Stimulated activated CD4-positive, alpha-beta T cell treated with anti-CD3 and anti-CD28 coated beads, Interleukin-1b, Interleukin-23, amount 100 ng/mL, for 1 hour (primary cell): ENCODE measurements at places on chromosomes 6 and 20.

GRCh38 chr6:135148889-135149288 is 32.2 kb upstream of the MYB start:
- DNase-seq = no peak

DNA sequence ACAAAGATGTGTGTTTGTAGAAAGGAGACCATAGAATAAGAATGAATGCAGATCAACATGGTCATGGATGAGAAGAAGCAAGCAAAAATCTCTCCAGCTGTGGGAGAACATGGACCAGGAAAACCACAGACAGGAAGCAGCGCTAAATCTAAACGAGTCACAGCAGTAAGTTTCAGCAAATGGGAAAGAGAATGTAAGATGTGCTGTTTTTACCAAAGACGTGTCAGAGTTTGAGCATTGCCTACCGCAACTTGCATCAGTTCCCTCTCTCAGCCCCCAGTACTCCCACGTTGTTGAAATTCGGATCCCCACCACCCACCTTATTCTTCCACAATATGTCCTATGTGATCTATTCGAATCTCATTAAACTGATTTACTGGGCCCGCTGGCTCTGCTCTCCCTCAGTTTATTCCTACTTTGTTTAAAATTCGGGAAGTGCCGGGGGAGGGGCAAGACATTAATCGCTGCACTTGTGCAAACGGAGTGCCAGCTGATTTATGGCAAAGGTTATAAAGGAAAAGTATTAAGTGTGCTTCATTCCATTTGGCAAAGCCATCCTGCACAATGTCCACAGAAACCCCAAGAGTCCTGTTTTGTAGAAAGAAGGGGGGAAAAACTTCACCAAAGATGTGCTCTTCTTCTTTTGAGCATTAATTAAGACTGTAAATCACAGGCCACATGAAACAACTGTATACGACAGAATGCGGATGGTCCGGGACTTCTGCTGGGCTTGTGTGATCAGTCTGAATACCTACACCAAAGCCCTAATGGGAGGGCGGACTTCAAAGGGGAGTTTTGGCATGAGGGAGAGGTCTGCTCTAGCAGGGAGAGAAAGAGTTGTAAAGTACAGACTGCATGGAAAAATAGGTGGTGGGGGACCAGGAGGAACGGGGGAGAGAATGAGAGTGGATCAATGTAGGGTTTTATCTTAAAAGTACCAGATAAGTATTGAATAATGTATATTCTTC is 59.1 kb upstream of the PRDM1 start:
- no peak for DNase-seq

- no peak for DNase-seq
Measured at GRCh38 chr6:164741938-164742451, 567.4 kb downstream of the C6orf118 start.

- DNase-seq = no peak
Measured at GRCh38 chr6:51398793-51399192, 580.1 kb downstream of the TFAP2B start.

GRCh38 chr6:105443941-105444340 is 41.1 kb upstream of the PREP start:
- DNase-seq = no peak

DNA sequence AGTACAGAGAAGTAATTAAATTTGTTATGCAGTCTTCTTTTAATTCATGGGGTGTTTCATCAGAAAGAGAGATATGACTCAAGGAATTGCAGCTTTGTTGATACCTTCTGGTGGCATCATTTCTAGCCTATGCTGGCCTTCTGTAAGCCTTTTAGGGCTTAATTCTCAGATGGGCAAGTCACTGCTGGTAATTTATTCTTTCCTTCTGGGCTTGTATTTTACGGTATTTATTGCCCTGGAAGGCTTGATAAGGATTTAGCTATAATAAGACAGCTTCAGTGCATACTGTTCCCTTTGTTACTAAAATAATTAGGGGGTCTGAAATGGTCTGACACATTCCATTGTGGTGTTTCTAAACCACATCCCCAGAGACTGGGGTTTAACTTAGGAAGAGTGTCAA is 57.9 kb upstream of the EMILIN3 start:
- no peak for DNase-seq

GRCh38 chr20:19850198-19850533 is 92.1 kb downstream of the RIN2 start:
- DNase-seq = no peak

- DNase-seq = no peak
Measured at GRCh38 chr6:33755070-33755869, 8.6 kb upstream of the IP6K3 start.

DNA sequence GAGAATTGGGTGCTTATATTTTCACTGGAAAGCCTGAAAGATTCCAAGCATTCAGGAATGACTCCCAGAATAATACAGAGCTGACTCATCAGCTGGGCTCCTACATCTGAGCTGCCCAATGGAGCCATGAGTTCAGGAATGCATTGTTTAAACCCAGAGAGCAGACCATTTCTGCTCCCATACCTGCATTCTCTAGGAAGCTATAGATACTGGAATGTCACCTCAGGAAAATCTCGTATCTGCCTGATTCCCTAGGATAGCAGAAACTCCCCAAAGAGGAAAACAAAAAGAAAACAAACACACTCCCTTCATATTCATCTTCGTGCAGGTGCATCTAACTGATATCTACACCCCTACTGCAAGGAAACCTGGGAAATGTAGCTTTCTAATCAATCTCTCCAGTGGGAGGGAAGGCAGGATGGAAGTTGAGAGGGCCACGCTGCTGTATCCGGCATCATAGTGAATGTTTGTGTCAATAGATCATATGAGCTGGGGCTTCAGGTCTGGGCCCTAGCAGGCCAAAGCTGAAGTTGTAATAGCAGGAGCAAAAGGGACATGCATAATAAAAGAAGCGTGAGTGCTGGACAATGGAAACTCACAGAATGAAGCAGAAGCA is 8.2 kb upstream of the SLC2A12 start:
- no peak for DNase-seq

DNA sequence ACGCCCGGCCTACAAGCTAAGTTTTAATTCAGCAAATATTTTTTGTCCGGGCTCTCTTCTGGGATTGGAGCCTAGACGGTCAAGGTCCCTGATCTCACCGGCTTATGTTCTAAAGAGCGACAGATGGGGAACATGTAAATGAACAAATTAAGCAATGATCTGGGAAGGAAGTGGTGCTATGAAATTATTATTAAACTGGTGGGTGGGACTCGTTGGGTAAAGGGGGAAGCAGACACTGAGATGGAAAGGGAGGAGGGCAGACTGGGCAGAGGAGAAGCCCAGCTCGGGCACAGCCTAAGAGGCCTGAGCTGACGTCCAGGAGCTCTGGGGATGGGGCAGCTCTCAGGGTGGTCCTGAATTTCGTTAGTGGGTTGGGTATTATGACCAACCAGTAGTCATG is 81.8 kb upstream of the AGPAT4 start:
- DNase-seq = no peak

DNA sequence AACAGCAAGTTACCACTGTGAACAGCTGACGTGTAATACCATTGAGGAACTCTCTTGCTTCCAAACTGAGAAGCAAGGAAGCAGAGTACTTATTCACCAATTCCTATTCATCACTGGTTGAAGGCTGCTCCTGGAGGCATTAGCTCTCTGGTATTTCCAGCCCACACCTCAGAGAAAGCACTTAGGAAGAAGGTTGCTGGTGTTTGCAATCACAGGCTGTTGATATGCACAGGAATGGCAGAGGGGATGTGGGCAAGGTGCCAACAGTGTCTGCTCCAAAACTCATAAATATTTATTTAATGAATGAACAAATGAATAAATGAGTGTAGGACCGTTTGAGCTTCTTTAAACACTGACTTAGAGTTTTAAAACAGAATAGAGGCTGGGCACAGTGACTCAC is 6.9 kb upstream of the RRBP1 start:
- no peak for DNase-seq

DNA sequence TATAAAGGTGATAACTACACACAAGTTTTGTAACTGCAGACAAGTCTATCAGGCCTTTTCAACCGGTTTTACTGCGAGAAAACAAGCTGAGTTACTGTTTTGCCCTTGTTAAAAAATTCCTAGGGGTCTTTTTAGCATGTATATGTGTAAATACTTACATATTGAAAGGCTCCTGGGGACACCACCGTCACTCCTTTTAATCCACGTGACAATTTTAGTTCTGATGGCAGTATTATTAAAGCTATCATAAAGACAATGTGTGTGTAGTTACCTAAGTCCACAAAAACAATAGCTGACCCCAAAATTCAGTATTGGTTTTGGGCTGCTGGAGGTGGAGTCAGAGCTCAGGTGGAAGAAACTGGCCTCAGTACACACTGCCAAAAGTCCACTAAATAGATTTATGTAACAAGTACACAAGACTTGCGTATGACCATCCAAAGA is 41.3 kb upstream of the HFE start:
- DNase-seq = no peak

GRCh38 chr6:56346958-56347357 is 99.6 kb upstream of the COL21A1 start:
- no peak for DNase-seq

GRCh38 chr6:17416806-17417205 is 23.4 kb downstream of the CAP2 start:
- no peak for DNase-seq

GRCh38 chr6:26195376-26195923 is 108.2 kb downstream of the HFE start:
- DNase-seq = no peak

DNA sequence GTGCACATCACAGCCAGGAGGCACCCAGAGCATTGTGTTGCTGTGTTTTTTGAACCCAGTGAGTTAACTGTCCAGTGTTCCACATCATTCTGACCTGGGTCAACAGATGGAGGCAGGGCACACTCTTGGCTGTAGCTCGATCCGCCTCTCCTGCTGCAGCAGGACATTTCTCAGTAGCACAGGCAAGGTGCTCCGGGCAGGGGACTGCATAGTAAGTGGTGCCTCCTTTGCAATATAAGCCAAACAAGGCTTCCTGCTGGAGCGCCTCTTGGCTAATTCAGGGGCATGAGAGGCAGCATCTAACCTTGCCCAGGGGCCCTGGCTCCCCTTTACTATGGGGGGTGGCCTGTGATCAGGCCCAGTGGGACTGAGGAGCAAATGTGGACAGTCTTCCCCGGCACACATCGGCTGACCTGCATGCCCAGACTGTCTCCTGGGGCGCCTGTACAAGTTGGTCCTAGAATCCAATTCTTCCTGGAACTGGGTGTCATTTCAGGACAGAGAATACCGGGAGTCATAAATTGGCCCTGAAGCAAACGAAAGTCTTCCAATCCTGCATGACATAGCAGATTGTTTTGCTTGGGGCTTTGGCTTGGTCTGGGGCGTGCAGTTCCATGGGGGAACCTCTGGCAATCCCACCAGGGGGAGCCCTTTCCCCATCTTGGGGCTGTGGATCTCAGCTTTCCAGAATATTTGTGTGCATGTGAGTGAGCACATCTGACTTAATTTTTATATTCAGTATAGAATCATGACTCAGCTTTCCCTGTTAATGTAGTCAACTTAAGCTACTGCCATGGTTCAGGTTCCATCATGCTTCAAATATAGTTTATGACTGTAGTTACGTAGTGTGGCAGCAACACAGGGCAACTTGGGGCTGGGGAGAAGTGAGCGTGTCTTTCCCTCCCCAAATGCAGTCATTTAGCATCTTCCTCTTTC is 56.0 kb upstream of the DDR1 start:
- peak; percentile 67 for DNase-seq

DNA sequence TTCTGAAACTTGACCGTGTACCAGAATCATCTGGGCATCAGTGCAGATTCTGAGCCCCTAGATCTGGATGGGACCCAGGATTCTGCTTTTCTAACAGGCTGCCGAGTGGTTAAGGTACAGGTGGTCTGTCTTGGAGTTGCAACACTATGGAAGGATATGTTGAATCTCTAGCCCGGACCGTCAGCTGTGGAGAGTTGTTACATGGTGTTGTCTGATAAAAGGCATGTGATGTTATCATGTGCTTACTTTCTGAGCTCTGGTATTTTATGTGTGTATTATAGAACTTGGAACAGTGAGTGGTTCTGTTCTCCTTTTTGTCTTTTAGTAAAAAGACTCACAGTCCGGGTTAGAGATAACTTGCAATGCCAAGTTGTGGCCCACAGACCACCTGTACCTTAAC is 123.0 kb downstream of the JARID2 start:
- DNase-seq = no peak

DNA sequence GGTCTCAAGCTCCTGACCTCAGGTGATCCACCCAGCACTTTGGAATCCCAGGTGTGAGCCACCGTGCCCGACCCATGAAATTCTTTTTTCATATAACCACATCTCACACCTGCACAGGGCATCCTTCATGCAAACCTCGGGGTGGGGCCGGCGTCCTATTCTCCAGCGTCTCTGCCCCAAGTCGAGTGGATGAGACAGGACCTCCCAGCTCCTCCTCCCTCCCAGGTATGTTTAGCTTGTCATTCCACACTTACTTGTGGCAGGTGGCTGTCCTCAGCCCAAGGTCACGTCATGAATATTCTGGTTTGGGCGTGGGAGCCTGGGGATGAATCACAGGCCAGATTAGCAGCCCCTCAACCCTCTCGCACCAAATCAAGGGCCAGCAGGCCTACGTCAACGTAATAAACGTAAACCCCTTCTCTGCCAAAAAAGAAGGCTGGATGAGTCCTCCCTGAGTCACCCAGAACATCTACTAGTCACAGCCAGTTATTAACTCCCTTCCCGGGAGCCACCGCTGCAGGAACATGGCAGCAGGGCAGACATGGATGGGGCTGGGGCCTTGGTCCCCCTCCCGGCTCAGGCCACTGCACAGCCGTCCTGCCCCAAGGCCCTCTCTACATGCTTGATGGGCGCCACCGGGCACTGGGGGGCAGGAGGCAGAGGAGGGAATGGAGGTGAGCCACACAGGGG is 91.7 kb downstream of the YTHDF1 start:
- no peak for DNase-seq

- no peak for DNase-seq
Measured at GRCh38 chr20:48155268-48155667, 370.0 kb upstream of the SULF2 start.

DNA sequence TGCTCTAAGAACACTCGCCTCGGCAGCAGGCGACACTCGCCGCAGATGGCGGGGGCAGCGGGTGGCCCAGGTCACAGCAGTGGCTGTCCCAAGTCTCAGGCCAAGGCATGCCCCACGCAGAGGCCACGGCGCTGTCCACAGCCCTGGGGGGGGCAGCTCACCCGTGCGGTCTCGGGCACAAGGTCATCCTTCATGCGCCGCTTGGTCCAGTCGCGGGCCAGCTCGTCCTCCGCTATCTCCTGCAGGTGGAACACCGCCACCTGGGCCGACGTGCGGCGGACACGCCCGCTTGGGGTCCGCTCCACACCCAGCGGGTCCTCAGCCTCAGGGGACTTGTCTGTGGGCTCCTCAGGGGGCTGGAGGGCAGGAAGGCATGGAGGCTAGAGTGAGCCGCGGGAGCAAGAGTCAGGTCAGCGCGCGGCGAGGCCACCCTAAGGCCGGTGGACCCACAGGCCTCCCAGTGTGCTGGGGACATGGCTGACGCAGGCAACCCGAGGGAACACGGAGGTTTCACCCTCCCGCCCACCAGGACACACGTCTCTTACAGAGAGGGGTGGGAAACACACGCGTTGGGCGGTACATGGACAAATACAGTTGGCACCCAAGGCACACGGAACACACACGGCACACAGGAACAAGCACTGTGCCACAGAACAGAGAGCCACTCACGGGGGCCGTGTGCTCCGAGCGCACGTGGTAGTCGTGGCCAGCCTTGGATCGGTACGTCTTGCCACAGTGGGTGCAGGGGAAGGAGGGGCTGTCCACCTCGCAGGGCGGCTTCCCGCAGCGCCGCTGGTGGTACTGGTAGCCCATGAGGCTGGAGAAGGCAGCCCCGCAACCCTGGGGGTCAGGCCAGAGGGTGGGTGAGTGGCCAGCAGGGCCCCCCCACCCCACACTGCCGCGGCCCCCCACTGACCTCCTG is 6.5 kb upstream of the UCKL1 start:
- no peak for DNase-seq
